Activated CD4-positive, alpha-beta T cell treated with anti-CD3 and anti-CD28 coated beads for 4 hours (primary cell): ENCODE measurements at places on chromosomes 4 and X.
A peak's percentile ranks its signal among the peaks of the same experiment; 100 is the strongest.

GRCh38 chrX:55169782-55170181 is 50.4 kb upstream of the PAGE5 start:
- DNase-seq, result no peak

- no peak for DNase-seq
Observed at GRCh38 chrX:149939655-149939904, 1.3 kb upstream of the EOLA2 start.

- no peak for DNase-seq
Observed at GRCh38 chr4:20042769-20043168, 208.9 kb upstream of the SLIT2 start.

DNA sequence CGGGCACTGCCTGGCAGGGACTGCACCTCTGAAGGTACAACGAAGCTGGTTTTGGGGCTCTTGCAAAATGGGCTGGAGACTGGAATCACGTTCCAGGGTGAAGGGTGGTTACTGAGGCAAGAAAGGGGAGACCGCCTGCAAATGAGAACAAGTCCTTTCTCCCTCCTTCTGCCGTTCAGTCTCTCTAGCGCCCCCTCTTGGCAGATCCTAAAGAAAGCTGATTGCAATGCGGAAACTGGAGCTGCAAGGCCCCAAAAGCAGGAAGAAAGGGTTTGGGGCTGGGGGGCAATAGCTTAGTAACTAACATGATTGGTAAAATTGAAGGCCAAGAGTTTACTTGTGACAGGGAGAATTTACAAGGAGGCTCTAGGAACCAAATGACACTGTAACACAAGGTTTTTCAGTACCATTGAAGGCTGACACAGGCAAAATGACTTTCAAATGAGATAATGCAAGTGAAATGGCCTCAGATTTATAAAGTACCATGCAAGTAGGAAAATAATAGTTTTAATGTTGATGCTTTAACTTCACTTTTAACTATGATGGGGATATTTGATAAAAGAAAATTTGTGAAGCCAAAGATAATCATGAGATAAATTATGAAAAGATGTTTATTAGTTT is 222.7 kb upstream of the HAND2 start:
- DNase-seq, result peak; percentile 0

- DNase-seq, result no peak
Observed at GRCh38 chrX:155070663-155070974, 317 bp downstream of the CMC4 start.

GRCh38 chrX:154805696-154806091 is 409 bp upstream of the MPP1 start:
- DNase-seq, result no peak

DNA sequence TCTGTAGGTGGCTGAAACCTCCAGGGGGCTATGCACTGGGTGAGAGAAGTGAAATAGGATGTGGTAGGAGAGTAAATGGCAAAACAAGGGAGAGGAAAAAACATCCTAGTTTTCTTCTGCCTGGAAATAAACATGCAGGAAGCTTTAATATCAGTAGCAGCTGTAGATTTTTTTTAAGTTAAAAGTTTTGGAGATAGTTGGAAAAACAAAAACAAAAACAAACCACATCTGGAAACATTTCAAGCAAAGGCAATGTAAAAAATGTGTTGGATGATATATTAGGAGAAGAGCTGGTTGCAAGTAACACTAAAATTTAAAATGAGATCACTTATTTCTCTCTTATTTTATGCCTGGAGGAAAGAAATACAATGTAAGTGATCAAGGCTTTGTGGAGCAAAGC is 388.0 kb downstream of the SPRY1 start:
- no peak for DNase-seq

GRCh38 chr4:172826346-172826745 is 342.3 kb upstream of the GALNT7 start:
- no peak for DNase-seq

DNA sequence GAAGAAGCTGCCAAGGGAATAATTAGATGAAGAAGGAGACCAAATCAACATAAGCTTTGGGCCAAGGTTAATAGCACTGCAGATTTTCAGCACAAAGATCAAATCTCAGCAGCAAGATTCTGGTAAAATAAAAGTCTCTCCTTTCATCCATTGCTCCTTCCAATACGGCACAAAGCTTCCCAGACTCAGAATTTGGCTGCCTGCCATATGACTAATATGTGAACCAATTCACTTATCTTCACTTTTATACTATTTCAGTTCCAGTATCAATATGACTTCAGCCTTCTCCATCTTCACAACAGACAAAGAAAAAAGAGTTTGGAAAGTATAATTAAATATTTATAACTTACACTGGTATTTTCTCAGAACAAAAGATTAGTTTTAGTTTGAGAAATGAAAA is 978.3 kb upstream of the GRID2 start:
- DNase-seq, result no peak

GRCh38 chrX:23992431-23992830 is 34.6 kb downstream of the KLHL15 start:
- no peak for DNase-seq

DNA sequence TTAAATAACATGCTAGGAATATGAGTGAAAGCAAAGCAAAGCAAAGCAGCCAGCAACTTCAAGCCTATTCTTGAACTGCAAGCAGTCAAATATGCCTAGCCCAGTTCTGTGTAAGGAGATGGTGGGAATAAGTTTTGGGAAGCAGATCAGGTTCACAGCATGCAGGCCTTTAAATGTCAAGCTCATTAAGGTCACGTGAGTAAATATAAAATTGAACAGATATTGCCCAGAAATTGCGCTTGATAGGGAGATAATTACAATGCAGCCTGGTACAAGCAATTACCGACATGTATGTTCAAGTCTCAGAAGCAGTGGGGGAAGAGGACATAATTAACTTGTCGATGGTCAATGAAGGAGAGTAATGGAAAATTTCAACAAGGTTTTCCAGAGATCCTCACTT is 6.0 kb downstream of the GNPDA2 start:
- no peak for DNase-seq

DNA sequence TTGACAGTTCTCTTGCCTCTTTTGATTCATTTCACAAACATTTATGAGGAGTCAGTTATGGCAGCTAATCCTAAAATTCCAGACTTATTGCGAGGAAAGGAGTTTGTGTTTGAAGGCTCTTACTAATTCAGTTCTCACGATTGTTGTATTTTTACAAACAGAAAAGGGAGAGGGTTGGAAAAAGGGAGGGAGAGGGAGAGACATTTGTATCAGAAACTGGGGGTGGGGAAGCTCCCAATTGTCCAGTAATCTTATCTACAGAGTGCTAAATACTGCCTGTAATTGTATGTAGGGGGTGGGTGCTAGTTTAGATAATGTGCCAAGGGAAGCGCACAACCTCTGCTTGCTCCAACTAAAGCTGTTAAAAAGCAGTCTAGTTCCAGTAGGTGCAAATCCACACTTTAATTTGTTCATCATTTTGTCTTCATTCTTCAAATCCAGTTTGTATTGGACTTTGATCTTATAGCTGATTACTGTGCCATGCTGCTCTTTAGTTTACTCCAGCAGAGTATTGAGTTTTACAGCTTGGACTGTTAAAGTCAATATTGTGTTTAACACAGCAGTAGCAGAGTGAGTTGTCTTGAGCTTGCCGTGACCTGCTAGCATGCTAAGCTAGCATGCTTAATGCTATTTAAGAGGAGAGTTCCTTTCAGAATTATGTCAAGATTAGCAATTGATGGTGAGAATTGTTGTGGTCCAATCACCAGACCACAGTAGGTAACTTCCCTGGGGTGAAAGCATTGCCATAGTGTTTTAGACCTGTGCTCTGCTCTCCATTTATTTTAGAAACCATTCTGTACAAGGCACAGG is 13.9 kb downstream of the FNIP2 start:
- DNase-seq, result no peak

DNA sequence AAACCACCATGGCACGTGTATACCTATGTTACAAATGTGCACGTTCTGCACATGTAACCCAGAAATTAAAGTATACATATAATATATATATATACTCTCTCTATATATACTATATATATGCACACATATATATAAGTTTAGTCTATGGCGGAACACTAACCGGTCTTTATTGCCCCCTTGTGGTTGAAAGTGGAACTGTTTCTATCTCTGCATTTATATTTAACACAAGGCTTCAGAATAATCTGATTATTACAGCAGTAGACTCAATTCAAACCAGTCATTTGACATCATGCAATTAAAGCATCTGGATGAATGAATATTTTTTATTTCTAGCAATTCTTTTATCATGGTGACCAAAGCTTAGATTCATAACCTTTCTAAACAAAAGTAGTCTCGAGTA is 14.6 kb downstream of the RAB9B start:
- no peak for DNase-seq

- no peak for DNase-seq
Observed at GRCh38 chr4:119498527-119498926, 130.1 kb downstream of the PDE5A start.

DNA sequence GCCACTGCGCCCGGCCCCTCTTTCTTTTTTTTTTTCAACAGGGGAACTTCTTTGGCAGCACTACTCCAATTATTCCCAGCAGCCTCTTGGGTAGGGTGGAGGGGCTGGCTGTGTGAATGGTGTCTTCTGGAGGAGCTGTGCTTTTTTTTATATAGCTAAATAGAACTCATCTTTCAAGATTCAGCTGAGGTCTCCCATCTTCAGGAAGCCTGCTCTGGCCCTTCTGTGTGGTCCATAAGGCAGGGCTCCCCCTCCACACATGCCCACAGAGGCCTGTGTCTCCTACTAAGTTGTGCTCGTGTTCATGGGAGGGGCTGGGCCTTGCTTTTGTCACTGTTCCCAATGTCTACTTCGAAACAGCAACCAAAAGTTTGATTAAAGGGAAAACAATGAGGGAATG is 116.8 kb downstream of the AFAP1 start:
- no peak for DNase-seq

GRCh38 chrX:101656817-101657216 is 2.8 kb downstream of the ARMCX2 start:
- DNase-seq, result no peak

DNA sequence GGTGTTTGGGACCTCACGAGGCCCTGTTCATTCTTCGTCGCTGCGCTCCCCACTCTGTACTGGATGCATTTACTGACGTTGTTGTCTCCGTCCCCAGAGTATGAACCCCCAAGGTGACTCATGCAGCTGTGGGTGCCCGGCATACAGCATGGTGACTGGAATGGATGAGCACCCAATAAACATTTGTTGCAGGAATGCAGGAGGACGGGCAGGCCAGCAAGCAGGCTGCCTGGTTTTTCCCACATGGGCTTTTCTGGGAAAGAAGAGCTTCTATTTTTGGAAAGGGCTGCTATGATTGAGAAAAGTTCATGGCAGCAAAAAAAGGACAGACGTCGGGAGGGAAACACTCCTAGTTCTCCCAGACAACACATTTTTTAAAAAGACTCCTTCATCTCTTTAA is 893 bp upstream of the SOD3 start:
- DNase-seq, result no peak

DNA sequence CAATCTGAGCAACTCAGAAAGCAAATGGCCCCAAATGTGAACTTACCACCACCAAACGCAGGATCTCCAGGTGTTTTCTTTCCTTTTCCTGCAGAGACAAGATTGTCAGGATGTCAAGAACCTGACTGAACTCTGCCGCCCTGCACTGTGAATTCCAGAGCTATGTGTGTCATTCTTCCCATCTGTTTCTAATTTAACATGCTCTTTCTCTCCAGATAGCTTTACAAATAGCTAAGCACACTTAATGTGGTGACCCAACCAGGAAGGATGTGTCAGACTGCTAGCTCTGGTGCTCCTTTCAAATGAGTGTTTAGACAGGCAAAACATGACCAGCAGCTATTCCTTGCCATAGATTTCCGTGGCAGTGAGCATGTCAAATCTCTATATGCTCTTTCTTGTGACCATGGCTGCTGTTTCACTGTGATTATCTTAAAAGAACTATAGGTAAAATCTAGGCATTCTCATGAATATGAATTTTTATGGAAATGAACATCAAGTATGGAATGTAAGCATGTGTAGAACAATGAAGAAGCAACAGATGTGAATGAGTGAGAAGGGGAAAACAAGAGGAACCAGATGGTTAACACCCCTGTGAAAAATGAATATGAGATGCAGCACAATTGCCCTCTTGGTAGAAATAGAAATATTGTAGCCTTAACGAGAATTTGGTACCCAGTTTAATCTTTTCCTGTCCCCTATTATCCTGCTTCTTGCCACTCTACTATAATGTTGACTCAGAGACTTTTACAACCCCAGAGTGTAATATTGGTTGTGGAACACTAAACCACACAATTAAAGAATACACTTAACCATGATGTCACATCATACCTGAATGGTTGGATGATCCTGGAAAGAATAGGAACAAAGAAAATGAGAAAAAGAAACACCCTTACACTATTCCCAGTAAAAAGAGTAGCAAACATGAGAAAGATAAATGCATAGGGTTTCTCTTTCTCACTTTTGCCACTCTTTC is 247.8 kb upstream of the DKK2 start:
- no peak for DNase-seq

- peak; percentile 57 for DNase-seq
Observed at GRCh38 chr4:15003401-15003890, 1.2 kb downstream of the CPEB2 start.
